Large intestine (tissue), 12 donors: ENCODE measurements at places on chromosomes 3 and 15.

- DNase-seq, result no peak
Measured at GRCh38 chr3:185722881-185723280, 102.0 kb downstream of the IGF2BP2 start.

- DNase-seq, result no peak
Measured at GRCh38 chr3:161349529-161350312, 21.6 kb downstream of the SPTSSB start.

DNA sequence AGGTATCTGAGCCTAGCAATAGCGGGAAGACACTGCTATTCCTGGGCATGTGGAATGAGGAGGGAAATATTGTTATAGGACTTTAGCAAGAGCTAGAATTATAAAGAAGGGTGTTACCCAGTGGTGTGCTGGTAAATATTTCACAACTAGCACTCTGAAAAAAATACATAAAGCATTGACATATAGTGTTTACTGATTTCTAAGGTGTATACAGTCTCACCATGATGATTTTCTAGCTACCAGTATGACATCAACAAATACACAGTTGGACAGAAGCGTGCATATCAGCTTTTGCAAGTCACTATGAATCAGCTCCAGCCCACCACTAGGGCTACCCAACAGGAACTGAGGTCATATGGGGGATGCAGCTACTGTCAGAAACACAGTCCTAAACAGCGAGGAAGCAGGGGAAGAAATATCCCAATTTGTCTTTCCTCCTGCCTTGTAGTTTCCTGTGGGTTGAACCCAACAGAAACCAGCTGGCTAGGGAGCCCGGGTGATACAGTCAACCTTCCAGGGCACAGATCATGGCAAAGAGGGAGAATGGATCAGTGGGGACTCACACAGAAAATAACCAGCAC lies 39.6 kb downstream of the HGD start:
- no peak for DNase-seq

DNA sequence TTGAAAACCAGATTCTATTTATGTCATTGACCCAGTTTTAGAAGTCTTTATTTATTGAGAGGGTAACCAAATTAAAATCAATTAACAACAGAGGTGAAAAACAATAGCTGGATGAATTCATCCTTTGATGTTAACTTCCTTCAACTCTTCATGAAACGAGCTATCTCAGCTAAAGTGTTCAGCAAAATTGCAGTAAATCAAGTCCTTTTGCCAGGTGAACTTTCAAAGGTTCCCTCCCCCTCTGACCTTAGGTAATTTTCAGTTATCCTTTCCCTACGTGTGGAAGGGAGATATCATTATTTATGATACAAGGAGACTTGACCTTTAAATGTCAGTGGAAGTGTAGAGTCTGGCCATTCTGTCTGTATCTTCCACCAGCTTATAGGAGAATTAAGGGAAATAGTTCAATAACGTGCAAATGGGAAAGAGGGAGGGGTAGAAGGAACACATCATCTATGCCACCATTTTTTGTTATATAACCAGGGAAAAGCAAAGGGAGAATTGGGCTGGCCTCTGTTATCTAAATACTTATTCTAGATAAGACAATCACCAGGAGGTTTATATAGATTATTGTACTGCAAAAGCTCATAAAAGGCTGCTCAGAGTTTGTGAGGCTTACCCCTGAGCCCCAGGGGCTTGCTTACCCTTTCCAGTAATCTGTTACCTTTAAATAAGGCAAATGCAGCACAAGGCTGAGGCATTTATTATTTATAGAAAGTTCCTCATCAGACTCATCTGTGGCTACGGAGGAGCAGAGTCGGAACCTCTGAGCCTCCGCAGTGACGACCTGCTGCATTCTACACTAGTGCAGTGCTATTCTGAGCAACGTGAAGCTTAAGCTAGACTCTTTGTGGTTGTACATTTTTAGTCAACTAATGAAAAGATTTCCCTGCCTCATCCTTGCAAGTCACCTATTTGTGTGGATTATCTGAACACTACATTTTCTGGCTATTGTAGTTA lies 97.7 kb upstream of the ZBED2 start:
- peak; percentile 33 for DNase-seq

DNA sequence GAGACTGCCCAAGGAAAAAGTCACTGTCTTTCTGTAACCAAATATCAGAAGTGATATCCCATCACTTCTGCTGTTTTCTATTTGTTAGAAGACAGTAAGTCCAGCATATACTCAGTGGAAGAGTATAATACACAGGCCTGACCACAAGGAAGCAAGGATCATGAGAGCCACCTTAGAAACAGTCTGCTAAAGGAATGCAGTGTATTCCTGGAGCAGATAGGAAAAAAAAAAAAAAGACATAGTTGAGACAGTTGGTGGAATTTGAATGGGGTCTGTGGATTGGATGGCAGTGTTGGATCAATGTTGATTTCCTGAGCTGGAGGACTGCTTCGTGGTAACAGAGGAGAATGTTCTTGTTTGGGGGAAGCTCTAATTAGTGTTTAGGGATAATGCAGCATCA lies 26.5 kb upstream of the FBXL2 start:
- no peak for DNase-seq

- peak; percentile 59 for DNase-seq
Measured at GRCh38 chr3:121834157-121834670, 646 bp downstream of the IQCB1 start.

GRCh38 chr15:31145271-31145911 lies 43.9 kb upstream of the TRPM1 start:
- no peak for DNase-seq

DNA sequence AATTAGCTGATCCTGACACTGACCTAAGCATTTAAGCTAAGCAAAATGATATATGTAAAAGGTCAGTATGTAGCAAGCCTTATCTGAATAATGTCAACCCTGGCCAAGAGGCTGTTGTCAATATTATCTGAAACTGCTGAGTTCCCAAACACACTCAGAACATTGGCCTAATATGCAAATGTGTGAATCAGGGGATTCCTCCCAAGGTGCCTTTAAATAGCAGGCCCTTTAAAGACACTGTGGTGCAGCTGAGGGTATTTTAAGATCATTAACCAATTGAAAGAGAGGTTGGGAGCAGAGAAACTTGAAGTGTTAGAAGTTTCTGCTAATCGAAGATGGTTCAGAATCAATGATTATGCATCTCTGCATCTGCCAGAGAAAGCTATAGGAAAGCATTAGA lies 207.0 kb downstream of the NTRK3 start:
- no peak for DNase-seq

DNA sequence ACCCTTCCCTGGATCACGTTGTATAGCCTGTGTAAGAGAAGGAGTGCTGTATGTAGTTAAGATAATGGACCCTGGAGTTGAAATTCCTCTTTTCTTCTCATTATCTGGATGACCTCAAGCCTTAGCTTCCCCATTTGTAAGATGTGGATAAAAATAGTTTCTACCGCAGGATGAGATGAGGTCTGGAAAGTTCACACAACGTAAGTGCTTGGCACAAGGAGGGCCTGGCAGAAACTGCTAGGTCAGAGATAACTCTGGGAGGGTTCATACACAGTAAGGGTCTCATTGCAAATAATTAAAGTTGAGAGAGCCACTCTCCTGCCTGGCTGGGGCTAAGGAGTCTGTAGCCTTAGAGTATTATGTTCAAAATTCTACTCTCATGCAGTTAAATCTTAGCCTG lies 214.4 kb downstream of the LRTM1 start:
- DNase-seq, result no peak

DNA sequence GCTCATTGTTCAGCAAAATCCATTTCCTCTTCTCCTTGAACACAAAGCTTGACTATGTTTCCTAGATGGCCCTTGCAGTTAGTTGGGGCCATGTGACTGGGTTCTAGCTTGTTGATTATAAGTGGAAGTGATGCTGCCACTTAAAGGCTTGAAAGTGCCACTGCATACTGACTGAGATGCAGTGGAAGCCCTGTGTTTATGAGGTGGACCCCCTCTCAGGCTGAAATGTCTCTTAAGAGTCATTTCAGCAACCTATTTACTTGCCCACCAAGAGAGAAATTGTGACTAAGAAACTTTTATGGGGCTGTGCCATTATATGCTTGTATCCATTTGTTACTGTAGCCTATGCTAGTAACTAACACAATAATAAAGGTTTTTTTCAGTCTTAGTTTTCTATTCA lies 8.4 kb upstream of the ANP32A start:
- DNase-seq, result no peak

GRCh38 chr3:116474032-116474780 lies 28.9 kb upstream of the LSAMP start:
- DNase-seq, result no peak

DNA sequence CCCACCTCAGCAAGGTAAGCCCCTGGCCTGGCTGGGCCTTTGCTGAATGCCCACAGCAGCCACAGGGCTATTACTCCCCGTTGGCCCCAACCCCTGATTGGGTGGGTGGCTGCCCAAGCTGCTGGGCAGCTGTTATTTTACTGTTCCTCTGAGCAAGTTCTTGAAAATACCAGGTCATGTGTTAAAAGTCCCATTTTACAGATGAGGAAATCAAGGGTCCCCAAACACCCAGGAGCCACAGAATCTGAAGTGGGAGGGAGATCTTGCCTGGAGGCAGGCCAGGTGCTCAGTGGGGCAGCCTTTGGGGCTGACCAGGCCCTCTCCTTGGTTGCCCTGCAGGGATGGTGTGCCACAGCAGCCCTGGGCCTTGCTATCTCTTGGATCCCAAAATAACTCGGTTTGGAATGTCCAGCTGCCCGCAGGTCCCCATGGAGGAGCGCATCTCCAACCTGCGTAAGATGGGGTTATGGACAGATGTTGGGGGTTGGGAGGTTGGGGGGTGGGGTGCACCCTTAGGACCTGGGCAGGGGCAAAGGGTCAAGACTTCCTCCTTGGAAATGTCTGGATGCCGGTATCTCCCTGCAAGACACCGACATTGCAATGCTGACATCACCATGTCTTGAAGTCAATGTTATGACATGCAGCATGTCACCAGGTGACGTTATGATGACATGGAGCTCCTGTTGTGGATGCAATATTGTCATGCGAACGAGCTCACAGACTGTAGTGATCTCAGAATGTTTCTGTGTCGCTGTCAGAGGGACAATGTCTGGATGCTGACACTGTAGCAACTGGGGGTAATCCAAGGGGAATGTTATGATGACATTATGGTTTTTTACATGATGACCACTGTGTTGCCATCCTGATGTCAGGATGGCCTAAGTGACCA lies 13.3 kb upstream of the CSPG4 start:
- no peak for DNase-seq

GRCh38 chr3:31004025-31004678 lies 109.7 kb upstream of the GADL1 start:
- peak; percentile 18 for DNase-seq

DNA sequence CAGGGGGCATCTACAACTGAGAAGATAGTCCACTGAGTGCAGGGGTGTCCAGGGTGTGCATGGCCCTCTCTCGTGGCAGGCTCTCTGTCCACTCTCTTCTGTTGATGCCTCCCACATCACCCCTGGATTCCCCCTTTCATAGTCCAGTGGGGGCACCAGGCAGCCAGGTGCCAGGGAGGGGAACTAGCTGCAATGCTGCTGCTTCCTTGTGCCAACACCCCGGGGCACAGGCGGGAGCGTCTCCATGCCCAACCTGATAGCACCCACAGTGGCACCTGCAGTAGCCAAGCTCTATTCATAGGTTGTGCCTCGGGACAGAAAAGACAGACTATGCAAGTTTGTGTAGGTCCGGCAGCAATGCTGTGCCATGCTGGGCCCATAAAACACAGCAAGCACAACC lies 11.7 kb downstream of the DUOX2 start:
- DNase-seq, result no peak

GRCh38 chr3:197168606-197169005 lies 129.8 kb downstream of the DLG1 start:
- DNase-seq, result peak; percentile 21
